ENCODE measurements at places on chromosomes 3 and 15.

- no peak for DNase-seq
These were observed 80.0 kb downstream of the MITF start for GRCh38 chr3:69819282-69819681.

DNA sequence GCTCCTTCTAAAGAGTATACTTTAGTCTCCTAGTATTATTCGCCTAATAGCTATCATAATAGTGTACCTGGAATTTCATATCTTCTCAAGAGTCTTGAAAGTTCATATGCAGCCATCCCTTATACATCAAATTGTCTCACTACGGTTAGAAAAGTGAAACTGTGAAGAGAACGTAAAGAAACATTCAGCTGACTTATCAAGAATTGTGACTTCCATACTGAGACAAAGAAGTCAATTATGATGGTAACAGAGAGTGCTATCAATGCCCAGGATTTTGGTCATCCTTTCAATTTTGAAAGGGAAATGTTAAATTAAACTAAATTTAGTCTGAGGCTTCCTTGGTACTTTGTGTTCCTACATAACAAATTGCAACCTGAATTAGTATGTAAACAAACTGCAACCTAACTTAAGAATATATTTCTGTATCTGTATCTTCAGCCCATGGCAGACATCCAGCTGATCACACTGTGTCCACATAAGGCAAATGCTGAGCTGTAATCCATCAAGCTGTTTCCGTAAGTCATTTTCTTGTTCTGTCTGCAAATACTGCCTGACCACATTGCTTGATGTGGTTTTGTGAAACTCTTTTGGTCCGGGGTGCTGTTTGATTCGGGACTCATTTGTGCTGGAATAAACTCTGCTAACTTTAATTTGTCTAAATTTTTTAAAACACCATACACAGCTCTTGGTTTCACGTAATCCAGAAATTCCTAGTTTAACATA lies 469.6 kb downstream of the SI start:
- no peak for DNase-seq

GRCh38 chr3:159191447-159191846 lies 389.6 kb downstream of the MFSD1 start:
- DNase-seq, result no peak

- DNase-seq, result no peak
These were observed 8.5 kb downstream of the KLHL18 start for GRCh38 chr3:47291158-47291753.

DNA sequence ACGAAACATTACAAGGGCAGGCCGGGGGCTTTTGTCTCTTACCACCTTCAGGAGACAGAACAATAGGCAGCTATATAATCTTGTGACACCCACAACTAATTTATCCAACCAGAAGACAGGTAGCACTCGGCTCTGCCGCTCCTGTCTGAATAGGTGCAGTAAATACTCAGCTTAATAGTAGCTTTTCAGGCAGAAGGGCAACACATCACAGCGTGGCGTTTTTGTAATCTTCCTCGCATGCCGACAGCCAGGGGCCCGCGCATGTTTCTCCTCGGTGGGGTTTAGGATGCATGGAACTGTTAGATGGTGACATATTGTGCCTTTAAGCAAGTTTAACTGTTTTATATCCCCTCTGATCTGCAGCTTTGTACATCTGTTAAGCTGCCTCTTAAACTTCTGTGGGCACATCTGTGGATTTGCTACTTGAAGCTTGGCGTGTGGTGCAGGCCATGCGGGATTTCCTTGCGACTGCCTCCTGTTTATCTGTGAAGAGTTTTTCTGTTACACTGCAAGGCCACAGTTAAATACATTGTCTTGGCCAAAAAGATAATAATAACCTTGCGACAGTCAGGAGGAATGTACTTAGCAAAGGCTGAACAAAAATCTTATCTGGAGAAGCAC lies 123.2 kb upstream of the BNIP2 start:
- DNase-seq, result no peak

DNA sequence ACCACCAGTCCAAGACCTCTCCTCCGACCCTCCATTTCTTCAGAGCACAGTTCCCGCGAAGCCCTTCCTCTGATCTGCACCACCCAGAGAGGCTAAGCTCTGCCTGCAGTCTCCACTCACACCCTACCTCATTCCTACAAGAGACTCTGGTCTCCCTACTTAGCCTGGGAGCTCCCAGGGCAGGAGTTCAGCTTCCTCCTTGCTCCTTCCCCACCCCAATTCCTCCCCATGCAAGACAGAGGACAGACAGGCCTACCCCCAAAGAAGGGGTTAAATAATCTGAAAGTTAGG lies 12.6 kb upstream of the VIPR1 start:
- DNase-seq, result no peak

GRCh38 chr15:27086149-27086548 lies 115.2 kb downstream of the GABRG3 start:
- DNase-seq, result no peak

All from GM18507 (cell line).